NT2/D1 (cell line): ENCODE measurements at places on chromosomes 1 and 21.
A peak's percentile ranks its signal among the peaks of the same experiment; 100 is the strongest.

DNA sequence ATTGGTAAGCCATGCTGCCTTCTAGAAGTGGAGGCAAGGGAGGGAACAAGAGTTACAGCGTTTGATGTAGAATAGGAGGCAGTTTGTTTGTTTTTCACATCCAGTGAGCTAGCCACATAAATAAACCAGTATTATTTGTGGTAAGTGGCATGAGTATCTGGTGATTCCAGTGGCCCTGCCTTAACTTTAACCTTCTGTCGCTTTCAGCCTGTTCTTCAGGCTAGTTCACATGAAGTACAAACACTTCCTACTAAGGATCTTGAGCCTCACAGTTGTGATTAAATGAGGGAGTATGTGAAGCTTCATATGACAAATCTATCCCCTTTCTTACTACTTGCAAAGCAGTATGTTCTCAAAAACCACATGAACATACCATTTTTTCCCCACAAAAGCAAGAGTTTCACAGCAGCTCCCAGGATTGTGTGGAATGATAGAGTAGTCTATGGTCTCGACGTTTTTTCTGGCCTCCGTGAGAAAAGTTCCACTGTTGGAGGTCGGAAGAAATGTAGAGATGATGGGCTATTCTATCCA is 59.5 kb downstream of the PHACTR4 start:
- no peak for DNase-seq

GRCh38 chr1:90826024-90826423 is 108.9 kb upstream of the BARHL2 start:
- DNase-seq: no peak

DNA sequence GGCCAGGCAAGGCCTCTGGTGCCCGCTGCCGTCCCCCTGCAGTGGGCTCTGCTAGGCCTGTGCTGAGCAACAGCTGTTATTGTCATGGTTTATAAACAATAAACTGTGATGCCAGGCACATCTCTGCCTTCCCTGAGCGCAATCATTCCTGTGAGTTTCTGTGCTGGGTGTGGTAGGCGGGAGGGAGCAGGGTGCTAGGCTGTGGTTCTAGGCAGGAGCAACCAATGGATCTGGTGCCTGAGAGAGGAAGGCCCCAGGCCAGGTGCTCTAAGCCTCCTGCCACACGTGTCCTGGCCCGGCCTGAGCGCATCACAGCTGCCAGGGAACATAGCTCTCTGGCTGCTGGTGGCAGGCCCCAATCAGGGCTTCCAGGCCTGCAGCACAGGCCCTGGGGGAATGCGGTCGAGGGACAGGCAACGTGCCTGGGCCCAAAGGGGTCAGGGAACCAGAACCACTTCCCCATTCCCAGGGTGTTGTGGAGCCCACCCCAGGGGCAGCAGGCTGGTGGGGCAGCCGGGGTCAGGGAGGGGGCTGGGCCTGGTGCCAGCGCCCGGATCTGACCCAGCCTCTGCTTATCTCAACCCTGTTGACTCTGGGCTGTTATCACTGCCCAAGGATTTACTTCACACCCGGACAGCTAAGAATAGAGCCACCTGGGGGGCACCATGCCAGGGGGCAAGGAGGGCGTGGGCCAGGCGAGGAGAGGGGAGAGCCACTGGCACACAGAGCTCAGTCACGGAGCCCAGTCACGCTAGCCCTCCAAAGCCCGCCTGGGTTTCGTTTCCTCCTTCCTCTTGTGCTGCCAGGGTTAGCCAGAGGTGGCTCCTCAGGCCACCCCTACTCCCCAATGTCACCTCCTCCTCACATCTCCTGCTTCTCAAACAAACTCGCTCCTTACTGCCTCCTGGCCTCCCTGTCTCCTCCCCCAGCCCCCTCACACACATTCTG is 11.5 kb downstream of the TRIM46 start:
- no peak for DNase-seq

GRCh38 chr1:20224546-20224945 is 38.2 kb upstream of the PLA2G2C start:
- DNase-seq: no peak

DNA sequence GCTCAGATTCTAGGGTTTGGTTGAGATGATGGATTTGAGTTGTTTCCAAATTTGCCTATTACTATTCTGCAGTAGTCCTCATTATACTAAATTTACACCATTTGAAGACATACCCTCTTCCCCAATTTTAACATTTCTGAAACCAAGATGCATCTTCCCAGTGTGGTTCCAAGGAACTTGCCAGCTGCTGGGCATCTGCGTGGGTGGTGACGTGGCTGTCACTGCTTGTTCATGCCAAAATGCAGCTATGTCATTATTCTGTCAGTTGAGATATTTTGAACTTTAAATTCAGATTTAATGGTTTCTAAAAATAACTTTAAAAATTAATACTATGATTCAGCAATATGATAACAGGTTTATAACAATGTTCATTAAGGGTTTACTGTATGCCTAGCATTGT is 1.2 kb downstream of the ZFP69 start:
- DNase-seq: no peak

- no peak for DNase-seq
Measured at GRCh38 chr1:195763146-195763906, 844.9 kb downstream of the KCNT2 start.

GRCh38 chr1:6730880-6731279 is 29.3 kb upstream of the DNAJC11 start:
- DNase-seq: no peak

DNA sequence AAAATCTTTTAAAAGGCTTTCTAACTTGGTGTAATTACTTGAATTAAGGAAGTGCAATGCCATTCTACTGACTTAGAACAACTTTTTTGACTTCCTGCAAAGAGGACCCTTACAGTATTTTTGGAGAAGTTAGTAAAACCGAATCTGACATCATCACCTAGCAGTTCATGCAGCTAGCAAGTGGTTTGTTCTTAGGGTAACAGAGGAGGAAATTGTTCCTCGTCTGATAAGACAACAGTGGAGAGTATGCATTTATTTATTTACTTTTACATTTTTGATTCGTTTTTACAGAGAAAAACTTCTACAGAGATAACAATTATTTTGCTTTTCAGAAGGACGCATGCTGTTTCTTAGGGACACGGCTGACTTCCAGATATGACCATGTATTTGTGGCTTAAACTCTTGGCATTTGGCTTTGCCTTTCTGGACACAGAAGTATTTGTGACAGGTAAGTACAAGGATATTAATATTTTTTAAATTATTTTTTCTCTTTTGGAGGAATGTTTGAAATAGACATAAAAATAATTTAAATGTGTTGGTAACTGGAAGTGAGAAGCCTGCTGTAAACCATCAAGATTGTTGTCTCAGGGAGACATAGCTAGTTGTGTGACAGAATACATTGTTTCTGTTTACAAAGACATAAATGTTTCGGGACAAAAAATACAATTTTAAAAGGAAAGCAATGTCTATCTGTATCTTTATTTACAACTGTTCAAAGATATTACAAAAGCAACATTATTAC is at the start of gene PTPRC:
Gene PTPRC (plus strand): TSS at position 147 of the 742 bp plus-strand sequence. CDS start 229 bp downstream, at position 376.
- DNase-seq: no peak

- no peak for DNase-seq
Measured at GRCh38 chr1:31549809-31550620, 26.3 kb upstream of the TINAGL1 start.

GRCh38 chr1:91706140-91706957 is 179.6 kb downstream of the TGFBR3 start:
- DNase-seq: no peak

DNA sequence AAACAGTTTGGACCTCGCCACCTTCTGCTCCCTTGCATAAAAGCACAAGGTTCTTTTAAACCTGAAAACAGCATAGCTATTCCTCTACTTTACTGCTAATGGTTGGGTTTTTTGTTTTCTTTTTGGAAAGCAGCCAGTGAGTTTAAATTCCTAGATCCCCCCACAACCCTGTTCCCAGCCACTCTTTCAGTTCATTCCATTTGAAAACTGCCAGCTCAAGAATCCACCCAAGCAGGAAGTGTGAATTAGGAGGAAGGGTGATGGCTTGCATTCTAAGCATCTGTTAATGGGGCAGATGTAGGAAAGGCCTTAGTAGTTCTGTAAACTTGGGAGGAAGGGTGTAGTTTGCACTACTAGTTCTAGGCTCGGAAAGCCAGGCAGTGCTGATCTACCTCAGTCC is 172.9 kb upstream of the HOOK1 start:
- peak; percentile 27 for DNase-seq

DNA sequence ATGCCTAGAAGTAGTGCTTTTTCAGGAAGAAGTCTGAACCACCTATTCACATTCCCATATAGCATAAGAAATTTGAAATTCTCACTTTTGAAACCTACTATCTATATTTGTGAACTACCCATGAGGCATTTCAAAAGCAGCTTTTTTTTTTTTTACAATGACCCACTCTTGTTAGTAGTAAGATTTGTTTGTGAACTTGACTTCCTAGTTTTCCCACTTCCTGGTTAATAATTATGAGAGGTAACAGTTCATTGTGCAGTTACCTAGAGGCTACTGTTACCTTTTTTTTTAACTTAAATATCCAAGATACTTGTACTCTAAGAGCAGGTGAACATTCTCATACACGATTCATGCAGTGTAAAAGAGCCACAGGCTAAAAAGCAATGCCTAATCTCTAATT is 371.7 kb upstream of the ADGRL2 start:
- no peak for DNase-seq

GRCh38 chr1:46041551-46041950 is 90.9 kb downstream of the PIK3R3 start:
- no peak for DNase-seq
